Kidney epithelial cell (primary cell): ENCODE measurements at places on chromosomes 3 and 15.

- no peak for DNase-seq
These were observed 67.0 kb downstream of the TNIK start for GRCh38 chr3:171393032-171393744.

DNA sequence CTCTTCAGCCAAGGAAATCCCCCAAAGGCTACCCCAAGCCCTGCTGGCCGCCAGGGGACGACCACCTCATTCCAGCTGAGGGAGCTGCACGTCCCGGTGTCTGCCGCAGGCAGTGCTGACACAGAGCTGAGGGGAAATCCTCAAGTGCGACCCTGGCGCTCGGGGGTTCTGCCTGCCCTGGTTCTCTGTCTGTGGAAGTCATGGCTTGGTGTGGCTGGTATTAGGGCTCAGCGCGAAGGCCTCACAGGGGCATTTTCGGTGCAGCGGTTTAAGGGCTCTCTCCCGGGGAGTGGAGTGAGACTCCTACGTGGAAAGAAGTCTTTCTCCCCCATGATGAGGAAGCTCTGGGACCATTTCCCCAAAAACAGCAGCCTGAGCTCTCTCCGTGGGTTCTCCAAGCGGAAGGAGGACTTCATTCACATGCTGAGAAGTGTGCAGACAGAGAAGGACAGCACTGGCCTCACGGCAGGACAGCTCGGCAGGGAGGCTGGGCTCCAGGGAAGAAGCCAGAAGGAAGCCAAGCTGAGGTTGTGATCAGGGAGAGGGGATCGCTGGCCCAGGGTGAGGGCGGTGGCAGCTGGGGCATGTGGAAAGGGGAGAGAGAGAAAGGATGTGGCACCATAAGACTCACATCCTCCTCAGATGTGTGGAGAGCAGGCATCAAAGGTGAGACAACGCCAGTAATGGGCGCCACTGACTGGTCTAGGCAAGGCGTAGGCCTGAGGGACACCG lies 48.6 kb downstream of the KLF15 start:
- no peak for DNase-seq

- DNase-seq, result peak; percentile 45
These were observed 287.6 kb downstream of the DIPK2A start for GRCh38 chr3:144259267-144259666.

DNA sequence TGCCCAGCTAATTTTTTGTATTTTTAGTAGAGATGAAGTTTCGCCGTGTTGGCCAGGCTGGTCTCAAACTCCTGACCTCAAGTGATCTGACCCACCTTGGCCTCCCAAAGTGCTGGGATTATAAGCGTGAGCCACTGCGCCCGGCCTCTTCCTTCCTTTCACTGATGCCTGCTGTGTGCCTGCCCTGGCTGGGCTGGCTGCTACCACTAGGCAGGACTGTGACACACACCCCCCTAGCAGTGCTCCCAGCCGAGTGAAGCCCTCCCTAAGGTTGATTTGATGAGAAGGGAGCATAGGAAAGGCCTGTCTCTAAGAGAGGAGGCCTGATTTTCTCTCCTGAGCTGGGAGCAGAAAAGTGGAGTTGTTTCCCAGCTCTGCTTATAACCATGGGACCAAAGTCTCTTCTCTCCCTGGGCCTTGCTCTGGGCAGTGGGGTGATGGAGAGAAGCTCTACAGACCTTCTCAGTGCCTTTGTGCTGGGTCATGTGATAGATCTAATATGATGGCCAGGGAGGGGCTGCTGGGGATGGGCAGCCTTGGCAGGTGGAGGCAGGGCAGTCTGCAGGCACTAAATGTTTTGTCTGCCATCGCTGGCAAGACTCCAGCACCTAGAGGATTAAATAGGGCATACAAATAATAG lies 20.1 kb upstream of the SFMBT1 start:
- no peak for DNase-seq

GRCh38 chr3:191026746-191027145 lies 164.3 kb upstream of the GMNC start:
- peak; percentile 45 for DNase-seq

- DNase-seq, result no peak
These were observed 96.1 kb downstream of the IGF2BP2 start for GRCh38 chr3:185728630-185729336.

DNA sequence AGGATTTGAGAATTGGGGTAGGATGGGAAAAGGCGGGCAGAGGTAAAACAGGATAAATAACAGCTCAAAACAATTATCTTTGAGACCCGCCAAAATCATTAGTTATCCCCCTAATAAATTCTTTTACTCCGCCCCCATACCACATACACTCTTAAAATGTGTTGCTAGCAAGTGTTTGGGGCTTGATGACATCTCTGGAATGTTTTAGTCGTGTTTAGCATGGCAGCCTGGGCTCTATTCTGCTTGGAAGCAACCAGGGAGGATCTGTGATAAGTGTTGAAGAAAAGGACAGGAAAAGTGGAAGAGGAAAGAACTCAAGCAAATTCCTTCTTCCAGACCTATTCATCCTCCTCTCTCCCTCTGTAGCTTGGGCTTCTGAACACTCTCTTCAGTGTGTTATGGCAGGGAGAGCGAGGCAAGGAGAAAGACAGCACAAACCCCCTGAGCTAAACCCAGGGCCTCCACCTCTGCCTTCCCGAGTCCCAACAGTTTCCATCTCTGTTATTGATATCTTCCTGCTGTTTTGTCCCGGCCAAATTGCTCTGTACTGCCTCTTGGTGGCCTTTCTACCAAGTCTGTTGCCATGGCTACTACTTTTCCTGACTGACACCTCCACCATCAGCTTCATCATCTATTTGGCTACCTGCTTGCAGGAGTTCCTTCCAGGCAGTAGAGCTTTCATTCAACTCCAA lies 135.8 kb downstream of the RPL22L1 start:
- DNase-seq, result no peak

DNA sequence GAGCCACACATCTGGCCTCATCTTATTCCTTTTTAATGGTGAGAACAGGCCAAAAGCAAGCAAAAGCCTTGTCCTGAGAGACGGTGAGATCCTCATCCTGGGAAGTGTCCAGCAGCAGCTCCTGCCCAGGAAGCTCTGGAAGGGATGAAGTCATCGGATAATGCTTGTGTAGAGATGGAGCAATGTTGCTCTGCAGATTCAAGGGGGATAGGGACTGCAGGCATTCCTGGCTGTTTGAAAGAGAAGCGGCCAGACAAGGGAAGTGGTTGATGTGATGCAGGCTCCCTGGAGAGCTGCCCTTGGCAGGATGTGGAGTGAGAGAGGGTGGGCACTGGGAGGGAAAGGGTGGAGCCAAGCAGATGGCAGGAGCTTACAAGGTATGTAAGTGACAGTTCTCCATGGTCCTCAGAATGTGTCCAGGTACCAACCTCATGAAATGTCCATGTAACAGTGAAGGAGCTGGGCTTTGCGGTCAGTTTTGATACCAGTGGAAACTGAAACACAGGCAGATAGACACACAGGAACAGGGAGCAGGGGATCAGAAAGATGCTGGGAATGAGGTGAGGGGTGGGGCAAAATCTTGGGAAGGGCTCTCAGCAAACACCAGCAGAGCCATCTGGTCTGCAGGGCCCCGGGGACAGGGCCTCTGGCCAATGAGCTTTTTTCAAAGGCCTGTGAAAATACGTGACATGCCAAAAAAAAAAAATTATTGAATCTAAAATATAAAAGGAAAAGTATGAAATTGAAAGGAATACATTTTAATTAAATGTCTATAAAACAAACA lies 32.2 kb upstream of the LACTB start:
- DNase-seq, result no peak

GRCh38 chr3:124963755-124964154 lies 29.2 kb upstream of the MUC13 start:
- no peak for DNase-seq

DNA sequence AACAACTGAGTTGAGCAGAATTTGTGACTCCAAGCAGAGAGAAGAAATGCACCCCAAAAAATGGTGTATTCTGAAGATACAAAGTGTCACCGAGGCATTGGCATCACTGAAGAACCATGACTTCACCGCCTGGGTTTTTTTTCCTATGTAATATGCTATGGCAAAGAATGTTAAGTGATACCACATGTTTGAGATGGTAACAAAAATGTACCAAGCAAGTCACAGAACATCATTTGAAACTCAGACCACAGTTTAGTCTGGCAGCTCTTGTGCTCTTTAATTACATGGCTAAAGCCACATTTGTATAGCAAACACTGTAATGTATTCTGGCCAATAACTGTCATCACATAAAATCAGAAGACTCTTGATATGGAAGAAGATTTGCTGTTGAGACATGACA lies 323.5 kb downstream of the ULK4 start:
- DNase-seq, result no peak

GRCh38 chr15:78981532-78982313 lies 36.9 kb upstream of the CTSH start:
- no peak for DNase-seq

GRCh38 chr3:169404520-169404890 lies 259.0 kb downstream of the MECOM start:
- no peak for DNase-seq

DNA sequence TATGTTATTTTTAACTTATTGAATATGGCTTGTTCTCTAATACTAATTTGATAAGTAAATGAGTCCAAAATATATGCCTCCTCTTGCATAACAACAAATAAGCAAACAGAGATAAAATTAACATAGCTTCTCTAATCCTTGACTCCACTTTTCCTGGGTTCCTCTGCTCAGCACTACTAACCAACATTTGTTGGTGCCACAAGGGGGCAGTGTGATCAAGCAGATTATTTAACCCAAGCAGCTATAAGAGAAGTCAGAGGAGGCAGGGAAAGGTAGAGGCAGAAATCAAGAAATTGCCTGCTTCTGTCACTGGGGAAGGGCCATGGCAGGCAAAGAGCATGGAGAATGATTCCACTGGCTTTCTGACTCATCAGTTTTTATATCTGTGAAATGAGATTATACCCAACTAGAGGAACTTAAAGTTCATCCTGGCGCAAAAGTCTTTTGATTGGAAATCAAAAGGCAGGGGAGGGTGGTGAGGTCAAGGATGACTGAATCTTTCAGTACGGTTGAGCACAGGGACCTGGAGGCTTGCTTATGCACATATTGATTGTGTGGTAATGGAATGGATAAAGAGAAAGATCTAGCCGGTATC lies 152.2 kb downstream of the IGSF11 start:
- peak; percentile 12 for DNase-seq

GRCh38 chr3:174583396-174583795 lies 275.7 kb upstream of the NAALADL2 start:
- no peak for DNase-seq

GRCh38 chr3:100106531-100107141 lies 7.7 kb downstream of the FILIP1L start:
- no peak for DNase-seq

GRCh38 chr3:135887220-135887619 lies 78.3 kb upstream of the PPP2R3A start:
- DNase-seq, result peak; percentile 84

GRCh38 chr15:78083687-78084448 lies 6.4 kb upstream of the TBC1D2B start:
- no peak for DNase-seq

GRCh38 chr3:55935241-55935640 lies 448.1 kb upstream of the WNT5A start:
- DNase-seq, result no peak
